ENCODE measurements at places on chromosomes 12 and 14.
A peak's percentile ranks its signal among the peaks of the same experiment; 100 is the strongest.

- DNase-seq: no peak
Observed at GRCh38 chr12:6311822-6312528, 1.5 kb downstream of the PLEKHG6 start.

- peak; percentile 39 for DNase-seq
Observed at GRCh38 chr12:82008251-82008650, 249.1 kb upstream of the PPFIA2 start.

DNA sequence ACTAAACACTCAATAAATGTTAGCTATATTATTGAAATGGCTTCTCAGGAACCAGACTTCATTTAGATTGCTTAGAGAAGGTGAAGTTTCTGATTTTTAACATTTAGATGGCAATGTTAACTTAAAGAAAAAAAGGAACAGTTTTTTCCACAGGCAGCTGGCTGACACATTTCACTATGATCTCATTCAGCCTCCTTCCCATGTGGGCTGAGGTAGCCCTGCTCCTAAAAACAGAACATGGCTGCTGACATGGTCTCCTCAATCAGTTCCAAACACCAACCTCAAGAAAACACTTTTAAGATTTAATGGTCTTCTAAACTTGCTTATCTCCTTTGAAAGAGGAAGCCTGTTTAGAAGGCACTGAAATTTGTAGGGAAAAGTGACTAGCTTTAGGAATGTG is 23.8 kb downstream of the GNS start:
- no peak for DNase-seq

GRCh38 chr12:5796171-5796958 is 148.7 kb downstream of the ANO2 start:
- DNase-seq: peak; percentile 40

GRCh38 chr12:101490286-101490920 is 15.3 kb downstream of the SPIC start:
- no peak for DNase-seq

DNA sequence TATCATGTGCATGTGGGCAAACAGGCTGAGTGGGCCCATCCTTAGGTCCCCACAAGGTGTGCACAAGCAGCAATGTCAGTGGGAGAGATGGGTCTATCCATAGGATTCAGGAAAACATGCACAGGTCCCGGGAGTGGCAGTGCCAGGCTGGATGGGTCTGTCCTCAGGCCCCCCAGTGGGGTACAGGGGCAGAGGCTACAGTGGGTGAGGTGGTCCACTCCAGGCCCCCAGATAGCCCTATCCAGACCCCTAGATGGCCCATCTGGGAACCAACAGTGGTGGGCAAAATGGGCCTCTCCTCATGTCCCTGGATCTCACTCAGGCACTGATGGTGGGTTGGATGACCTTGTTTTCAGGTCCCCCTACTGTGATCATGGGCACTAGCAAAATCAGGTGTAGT is 277.8 kb upstream of the SYT1 start:
- DNase-seq: no peak

DNA sequence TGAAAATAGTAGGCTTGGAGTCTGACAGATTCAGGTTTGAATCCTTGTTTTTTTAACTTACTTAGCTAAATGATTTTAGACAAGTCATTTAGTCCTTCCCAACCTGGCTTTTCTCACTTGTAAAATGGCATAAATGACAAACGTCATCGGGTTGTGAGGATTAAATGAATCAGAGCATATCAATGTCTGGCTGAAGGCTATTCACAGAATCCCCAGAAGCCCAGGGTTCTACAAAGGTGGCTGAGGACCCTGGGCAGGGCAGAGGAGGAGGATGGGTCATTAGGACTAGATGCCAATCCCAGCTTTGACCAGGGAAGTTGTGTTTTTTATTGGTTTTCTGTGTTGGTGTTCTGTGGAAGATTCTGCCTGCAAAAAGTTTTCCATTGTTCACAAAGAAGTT is 7.6 kb upstream of the PTPRB start:
- no peak for DNase-seq
